ENCODE measurements at places on chromosomes 1 and 21.

GRCh38 chr1:185676969-185677368 lies 57.2 kb upstream of the HMCN1 start:
- DNase-seq, result no peak

DNA sequence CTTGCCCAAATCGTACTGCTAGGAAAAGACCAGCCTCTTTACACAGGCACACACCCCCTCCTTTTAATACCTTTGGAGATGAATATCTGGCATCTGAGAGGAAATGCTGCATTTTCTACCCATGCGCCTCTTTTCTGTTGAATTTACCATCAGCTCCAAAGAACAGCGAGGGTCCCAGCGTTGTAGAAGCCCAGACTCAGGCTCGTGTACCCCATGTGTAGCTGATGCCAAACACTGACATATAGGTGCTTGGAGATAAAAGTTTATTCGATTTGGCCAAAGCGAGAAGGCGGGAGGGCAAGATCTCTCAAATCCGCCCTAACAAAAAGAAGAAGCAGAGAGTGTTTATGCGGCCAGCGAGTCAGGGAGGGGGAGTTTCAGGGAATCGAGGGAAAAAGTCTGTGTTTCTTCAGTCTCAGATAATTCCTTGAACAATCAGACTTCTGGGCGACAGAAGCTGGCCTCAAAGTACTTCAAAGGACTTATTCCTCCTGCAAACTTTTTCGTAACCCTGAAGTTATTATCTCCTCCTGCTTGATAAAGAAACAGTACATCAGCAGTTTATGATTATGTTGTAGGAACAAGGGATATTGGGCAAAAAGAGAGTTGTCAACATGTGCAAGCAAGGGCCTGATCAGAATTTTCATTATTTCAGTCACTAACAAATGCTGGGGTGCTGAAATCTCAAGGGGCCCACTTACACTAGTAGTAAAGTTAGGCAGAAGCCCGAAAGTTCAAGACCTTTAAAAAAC lies 642 bp upstream of the CREG1 start:
- DNase-seq, result no peak

- no peak for DNase-seq
Measured at GRCh38 chr1:167926486-167926997, 9.9 kb upstream of the DCAF6 start.

DNA sequence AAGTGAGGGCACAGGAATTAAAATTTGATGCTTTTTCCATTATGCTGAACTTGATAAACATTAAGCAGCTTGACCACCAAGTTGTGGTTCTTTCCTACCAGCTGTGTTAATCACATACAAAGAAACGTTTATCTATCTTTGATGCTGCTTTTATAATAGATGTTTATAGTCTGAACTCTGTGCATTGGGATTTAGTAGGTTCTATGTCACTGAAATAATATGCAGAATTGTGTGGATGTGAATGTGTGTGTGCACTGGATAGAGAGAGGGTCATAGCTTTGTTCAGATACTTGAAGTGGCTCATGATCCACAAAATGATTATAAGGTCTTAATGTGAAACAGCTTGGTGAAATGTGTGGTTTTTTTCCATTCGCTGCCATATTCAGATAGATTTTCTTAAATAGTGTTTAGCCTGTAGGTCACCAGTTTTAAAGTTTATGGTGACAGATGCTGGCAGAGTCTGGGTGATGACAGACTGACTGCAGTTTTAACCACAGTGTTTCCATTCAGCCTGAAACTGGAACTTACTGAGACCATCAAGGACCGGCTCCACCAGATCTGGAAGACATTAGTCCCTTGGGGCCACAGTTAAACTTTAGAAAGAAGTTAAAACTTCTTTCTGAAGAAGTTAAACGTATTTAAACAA lies 10.2 kb downstream of the DDI2 start:
- DNase-seq, result peak; percentile 74

- DNase-seq, result no peak
Measured at GRCh38 chr1:151887028-151887427, 22.3 kb downstream of the THEM4 start.

DNA sequence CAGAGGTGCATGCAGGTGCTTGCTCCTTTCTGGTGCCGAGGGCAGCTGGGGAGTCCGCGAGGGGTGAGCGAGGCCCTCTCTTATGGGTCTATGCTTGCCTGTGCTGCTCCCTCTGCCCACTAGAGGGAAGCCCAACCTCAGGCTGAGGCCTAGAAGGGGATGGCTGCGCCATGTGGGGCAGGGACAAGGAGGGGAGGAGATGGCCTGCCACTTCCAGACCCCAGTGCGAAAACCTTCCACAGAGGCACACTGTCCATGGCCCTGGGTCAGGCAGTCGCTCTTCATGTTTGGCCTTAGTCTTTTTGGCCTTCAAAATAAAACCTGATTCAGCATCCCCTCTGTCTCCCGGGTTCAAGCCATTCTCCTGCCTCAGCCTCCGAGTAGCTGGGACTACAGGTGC lies 14.0 kb downstream of the RHBG start:
- no peak for DNase-seq

DNA sequence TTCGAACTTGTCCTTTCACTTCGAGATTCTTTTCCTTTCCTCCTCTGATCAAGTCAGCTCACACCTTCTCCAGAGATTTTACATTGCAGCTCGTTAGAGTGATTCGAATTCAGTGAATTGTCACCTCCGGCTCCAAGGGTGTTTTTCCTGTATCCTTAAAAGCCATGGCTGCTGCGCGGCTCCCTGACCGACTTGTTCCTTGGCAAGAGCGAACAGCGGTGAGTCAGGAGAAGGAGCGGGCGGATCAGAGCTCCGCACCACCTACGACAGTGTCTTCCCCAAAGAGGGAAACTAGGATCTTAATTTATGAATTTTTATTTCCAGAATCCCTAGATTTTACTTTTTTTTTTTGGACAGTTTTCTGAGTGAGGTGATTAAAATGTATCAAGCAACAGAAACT lies 204.4 kb upstream of the ADGRL2 start:
- no peak for DNase-seq

- DNase-seq, result no peak
Measured at GRCh38 chr1:225368036-225368552, 59.7 kb downstream of the LBR start.

- DNase-seq, result no peak
Measured at GRCh38 chr1:116753312-116753711, 918 bp upstream of the CD2 start.

Measured in right lung (tissue), 10 donors.